ENCODE measurements at places on chromosomes 4 and X.

GRCh38 chr4:26081795-26082498 lies 167.9 kb downstream of the SMIM20 start:
- DNase-seq: no peak

DNA sequence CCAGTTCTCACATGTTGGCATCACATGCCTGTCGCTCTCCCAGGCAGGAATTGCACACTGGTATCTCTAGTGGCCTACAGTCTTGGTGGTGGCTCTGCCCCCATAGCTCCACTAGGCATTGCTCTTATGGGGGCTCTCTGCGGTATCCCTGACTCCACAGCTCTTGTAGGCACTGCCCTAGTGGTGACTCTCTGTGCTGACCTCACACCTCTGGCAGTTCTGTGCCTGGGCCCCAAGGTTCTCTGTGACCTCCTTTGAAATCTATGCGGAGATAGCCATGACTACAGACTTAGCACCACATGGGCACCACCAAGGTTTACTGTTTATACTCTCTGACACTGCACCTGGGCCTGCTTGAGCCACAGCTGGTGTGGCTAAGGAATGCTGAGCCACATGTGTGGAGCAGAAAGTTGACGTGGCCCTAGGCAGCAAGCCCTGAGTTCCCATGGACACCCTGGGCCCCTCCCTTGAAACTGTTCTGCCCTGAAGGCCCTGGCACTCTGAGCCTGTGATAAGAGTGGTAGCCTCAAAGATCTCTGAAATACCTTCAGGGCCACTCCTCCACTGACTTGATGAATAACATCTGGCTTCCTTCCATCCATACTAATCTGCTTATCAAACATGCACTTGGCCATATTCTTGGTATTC lies 8.0 kb downstream of the SLC9B1 start:
- DNase-seq: no peak

- no peak for DNase-seq
These were observed 148.6 kb upstream of the CNKSR2 start for GRCh38 chrX:21225643-21226042.

DNA sequence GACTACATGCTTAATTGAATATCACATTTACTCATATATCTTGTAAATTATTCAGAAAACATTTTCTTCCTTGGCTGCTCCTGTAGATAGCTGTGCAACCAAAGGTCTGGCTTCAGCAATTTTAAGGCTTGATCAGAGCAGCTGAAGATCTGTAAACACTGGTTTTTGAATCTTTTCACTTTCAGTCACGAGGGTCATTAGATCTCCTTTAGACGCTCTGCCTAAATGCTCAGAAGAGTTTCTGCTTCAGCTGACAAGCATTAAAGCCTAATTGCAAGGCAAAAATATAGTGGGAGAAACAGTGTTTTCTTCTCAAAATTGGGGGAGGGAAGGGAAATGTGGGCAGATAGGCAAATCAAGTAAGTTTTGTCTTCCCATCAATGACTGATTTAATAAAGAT lies 25.7 kb downstream of the TRPC5 start:
- no peak for DNase-seq

DNA sequence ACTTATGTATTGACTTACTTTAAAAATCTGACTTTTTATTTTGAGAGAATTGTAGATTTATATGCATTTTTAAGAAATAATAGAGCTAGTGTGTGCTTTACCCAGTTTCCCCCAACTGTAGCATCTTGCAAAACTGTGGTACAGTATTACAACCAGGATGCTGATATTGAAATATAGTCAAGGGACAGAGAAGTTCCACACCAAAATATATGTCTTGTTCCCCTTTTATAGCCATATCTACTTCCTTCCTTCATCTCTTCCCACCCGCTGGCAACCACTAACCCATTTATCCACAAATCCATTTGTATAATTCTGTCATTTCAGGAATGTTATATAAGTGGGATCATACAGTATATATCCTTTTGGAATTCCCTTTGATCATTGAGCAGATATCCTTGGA lies 16.8 kb downstream of the KDM6A start:
- DNase-seq: no peak

DNA sequence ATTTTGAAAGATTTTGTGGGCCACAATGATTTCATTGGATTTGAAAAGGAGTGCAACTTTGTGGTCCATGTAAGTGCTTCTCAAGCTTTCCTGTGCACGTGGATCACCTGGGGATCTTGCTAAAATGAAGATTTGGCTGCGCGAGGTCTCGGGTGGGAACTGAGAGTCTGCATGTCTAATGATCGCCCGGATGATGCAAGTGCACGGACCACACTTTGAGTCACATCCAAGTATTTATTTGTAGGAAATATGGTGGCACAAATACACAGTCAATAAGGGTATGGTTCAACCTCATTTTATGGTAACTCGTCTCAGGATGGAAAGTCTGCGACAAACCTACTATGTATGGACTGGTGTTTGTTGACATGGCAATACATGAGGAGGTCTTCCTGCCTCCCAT lies 899 bp downstream of the BMX start:
- DNase-seq: no peak
